ENCODE measurements at places on chromosomes 3 and 15. TPM values are rescaled to one million over a fixed set of nuclear protein-coding genes. Genes with fewer than 3 reads are reported as not detected.

Gene MKRN2
- 24.5 TPM for total RNA-seq

Gene CLDN18
- total RNA-seq: 6.7 TPM

Gene ULK4
- 9.8 TPM for total RNA-seq

Gene TMEM212
- not detected for total RNA-seq

DNA sequence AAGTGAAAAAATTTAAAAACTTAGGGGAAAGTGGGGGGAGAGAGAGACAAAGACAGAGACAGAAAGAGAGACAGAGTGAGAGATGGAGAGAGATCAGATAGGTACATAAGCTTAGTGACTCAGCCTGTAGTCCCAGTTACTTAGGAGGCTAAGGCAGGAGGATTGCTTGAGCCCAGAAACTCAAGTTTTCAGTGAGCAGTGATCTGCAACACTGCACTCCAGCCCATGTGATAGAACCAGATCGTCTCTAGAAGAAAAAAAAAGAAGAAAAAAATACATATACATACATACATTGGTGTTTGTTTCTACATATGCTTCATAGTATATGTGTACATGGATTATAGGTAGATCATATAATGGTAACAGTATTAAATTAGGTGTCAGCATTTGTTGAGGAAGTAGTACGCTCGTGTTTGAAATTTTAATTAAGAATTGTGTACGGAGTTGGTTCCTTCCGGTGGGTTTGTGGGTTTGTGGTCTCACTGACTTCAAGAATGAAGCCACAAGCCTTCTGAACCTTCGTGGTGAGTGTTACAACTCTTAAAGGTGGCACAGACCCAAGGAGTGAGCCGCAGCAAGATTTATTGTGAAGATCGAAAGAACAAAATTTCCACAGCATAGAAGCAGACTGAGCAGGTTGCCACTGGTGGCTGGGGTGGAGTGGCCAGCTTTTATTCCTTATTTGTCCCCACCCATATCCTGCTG, 38.3 kb upstream of the SNRPN start:
- no peak for DNase-seq

DNA sequence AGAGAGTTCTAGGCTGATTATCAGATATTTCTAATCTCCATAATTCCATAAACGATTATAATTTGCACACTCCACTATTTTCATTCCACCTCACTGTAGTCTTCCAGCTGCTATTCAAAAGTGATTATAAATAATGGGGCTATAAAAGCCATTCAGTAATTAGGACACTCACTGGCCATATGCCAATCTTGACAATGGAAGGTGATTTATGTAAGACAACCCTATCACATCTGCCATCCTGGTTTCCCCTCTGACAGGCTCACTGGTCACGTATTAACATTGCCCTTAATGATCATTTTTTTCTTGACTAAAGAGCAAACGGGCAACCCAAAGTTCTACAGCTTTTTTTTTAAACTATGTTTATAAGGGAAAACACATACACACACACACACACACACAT, 402.4 kb downstream of the MAGI1 start:
- no peak for DNase-seq

DNA sequence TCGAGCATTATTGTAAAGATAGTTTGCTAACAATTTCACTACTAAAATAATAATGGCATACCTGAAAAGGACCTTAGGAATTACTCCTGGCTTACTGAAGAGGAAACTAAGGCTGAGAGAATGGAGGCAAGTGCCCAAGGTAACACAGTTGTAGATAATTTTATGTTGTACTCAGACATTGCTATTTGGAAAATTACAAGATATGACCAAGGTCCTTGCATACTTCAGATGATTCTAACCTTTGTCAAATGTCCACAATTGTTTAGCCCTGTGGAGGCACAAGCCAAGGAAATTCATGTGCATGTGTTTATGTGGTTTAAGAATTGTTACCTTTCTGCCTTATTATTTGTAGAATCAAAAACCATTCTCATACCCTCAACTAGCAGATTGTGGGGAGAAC, 105.7 kb downstream of the TUSC7 start:
- DNase-seq: no peak

DNA sequence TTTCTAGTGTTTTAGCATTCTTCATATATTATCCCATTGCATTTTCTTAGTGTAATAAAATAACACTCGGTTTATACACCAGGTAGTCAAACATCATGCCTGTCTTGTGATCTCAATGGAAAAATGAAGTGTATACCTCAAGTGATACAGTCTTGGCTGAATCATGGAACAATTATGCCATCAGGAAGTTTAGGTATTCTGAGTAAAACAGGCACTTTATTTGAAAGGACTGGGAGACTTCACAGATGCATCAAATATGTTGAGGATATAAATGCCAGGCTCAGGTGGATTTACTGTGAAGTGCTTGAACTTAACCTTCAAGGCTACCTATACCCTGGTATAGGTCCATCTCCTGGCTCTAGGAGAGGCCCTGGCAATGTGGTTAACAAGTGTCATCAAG, 8.5 kb downstream of the TGFBR2 start:
- DNase-seq: no peak

DNA sequence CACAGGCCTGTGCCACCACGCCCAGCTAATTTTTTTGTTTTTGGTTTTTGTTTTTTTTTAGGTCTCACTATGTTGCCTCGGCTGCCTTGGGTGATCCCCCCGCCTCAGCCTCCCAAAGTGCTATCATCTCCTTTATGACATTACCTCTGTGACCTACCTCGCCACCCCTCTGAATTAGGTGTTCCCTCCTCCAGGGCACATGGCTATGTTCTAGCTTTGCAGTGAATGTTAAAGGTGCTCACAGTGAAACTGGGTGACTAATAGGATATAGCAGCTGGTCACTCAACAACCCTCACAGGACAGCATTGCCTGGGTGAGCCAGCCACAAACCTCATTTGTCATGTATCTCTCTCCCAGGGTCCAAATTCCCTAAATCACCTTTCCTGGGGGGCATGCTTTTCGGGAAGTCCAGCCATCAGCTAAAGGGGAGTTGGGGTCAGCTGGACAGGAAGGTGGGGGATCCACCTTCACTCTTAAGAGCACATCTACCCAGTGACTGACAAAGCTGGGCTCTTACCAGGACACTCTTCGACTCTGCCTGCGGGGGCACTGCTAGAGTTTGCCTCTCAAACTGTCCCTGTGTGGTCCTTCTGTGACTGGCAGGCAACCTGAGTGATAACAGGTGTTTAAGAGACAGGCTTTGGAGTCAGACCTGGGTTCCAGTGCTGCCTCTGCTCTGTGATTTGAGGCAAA, 1.6 kb upstream of the TTLL3 start:
- no peak for DNase-seq

DNA sequence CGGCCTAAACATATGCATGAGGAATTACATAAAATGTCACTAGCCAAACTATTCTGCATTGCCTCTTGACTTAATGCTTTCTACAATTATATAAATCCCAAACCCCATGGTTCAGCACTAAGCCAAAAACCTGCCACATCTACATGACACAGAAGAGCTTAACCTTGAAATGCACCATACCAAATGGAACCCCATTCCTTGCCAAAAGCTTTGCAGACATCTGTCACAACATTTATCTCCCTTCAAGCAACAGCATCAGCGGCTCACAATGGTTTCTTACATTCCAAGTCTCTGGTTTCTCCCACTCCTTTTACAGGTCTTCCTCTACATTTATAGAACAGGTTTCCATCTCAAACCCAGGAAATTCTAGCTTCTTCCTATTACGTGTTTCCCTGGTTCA, 58.4 kb upstream of the GYG1 start:
- DNase-seq: no peak

GRCh38 chr3:193053046-193053435, 135.4 kb upstream of the MB21D2 start:
- no peak for DNase-seq

- no peak for DNase-seq
Measured at GRCh38 chr15:47460795-47461573, 256.3 kb upstream of the SEMA6D start.

GRCh38 chr15:67854358-67854757, 14.5 kb upstream of the RNU6-1 start:
- DNase-seq: no peak

GRCh38 chr3:31452495-31453106, 80.1 kb upstream of the STT3B start:
- no peak for DNase-seq

- no peak for DNase-seq
Measured at GRCh38 chr3:182342252-182342651, 451.1 kb upstream of the ATP11B start.

DNA sequence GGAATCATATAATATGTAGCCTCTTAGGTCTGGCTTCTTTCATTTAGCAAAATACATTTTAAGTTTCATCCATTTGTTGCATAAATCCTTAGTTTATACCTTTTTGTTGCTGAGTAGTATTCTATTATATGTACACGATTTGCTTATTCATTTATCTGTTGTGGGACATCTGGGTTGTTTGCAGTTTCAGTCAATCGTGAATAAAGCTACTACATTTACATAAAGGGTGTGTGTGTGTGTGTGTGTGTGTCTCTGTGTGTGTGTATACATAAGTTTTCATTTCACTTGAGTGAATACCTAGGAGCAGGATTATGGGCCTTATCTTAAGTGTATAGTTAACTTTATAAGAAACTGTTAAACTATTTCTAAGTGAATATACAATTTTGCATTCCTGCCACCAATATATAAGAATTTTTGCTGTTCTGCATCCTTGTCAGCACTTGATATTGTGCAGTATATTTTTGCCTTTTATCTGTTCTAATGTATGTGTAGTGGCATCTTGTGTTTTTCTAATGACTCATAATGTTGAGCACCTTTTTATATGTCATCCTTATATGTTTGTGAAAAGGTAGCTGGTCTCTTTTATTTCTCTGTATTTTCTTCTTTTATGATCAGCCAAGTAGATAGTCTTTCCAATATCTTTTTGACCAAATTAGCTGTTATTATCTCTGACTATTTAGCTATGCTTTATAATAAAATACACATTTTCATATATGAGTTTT, 55.0 kb downstream of the GLCE start:
- DNase-seq: no peak

GRCh38 chr3:94221829-94222228, 159.0 kb downstream of the NSUN3 start:
- DNase-seq: no peak

GRCh38 chr3:168094877-168095610, 680 bp downstream of the GOLIM4 start:
- peak; percentile 49 for DNase-seq

DNA sequence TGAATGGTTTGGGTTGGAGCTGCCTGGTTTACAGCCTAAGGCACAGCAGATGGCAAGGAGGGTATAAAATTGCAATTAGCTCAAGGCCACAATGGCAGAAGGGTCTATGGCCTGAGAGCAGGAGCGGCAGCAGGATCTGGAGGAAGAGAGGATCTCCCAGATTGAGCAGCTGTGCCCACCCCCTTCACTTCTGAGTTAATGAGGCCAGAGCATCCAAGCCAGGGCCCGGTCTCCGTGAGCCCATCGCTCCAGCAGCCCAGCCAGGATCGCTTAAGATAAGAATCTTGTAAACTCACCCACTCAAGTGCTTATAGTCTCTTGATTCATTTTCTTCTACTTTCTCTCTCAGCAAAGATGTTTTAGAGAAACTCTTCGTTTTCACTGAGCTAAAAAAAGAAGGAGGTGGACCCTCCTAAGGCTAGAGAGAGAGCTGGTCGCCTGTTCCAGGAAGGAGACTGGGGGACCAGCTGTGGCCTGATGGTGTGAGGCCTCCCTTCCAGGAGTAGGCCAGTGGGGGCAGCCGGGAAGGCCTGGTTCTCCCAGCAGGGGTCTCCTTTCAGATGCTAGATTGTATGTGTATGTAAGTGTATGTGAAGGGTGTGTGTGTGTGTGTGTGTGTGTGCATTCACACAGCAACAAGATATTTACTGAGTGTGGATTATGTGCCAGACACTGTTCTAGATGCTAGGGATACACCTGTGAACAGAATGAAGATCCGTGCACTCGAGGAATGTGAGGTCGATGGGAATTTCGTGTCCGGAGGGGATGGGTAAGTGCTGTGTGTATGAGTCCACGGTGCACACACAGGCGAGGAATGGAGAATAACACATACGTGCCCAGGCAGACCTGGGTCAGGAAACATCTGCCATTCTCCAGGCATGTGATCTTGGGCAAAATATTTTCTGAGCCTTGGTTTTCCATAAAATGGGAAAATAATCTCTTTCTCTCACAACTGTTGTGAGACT, 18.6 kb downstream of the MAGEF1 start:
- no peak for DNase-seq
